ENCODE measurements at places on chromosomes 5 and 9. TPM values are rescaled to one million over a fixed set of nuclear protein-coding genes. Genes with fewer than 3 reads are reported as not detected.

HTR1A gene
- not detected for polyA plus RNA-seq

FSTL4 gene
- polyA plus RNA-seq, result 0.31 TPM

ARSI gene
- polyA plus RNA-seq, result not detected

NAIF1 gene
- 12.6 TPM for polyA plus RNA-seq

SHOC1 gene
- polyA plus RNA-seq, result not detected

CDX1 gene
- not detected for polyA plus RNA-seq

GRCh38 chr5:11128021-11128420, 367.0 kb upstream of the DAP start:
- H3K4me1 ChIP-seq, result no peaks in the 10 kb centered on the region
- H3K27me3 ChIP-seq, result no peaks in the 10 kb centered on the region
- no peak overlapping the region for H3K4me3 ChIP-seq
- H3K27ac ChIP-seq, result no peak overlapping the region
- no peak for DNase-seq

DNA sequence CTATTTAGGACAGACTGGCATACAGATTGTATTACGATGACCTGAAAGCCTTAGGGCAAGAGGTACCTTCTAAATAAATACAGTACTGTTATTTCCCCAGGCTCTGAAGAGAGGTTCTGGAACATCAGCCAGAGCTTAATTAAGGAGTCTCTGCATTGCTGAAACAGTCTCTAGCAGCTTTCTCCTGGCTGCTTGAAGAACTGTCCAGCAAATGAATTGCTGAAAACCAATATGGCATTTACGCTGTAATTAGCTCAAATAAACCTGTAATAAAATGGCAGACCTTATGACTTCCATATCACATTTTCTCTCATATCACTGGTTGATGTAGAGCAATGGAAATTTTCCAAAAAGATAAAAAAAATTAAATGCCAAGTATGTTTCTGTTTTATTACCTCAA, 636.3 kb downstream of the GABRG2 start:
- H3K4me1 ChIP-seq, result no peaks in the 10 kb centered on the region
- no peak for DNase-seq
- no peak overlapping the region for H3K4me3 ChIP-seq
- H3K27ac ChIP-seq, result no peak overlapping the region
- no peaks in the 10 kb centered on the region for H3K27me3 ChIP-seq

DNA sequence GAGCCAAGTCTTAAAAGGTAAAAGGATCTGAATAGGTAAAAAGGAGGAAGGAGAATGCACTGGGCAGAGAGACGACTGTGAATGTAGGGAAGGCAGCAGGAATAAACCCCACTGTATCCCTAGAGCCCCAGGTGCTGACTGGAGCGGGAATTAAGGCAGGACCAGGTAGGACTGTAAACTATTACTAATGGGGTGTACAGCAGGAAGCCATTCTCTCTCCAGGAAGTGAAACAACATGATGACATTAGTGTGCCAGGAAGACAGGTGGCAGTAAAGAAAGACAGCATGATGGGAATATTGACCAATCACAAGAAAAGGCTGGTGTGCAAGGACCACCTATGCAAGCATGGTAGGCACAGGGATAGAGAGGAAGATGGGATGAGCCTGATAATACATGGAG, 433.0 kb downstream of the DNAH5 start:
- DNase-seq, result no peak
- no peaks in the 10 kb centered on the region for H3K4me1 ChIP-seq
- no peaks in the 10 kb centered on the region for H3K36me3 ChIP-seq
- H3K27me3 ChIP-seq, result no peaks in the 10 kb centered on the region
- H3K27ac ChIP-seq, result no peak overlapping the region

DNA sequence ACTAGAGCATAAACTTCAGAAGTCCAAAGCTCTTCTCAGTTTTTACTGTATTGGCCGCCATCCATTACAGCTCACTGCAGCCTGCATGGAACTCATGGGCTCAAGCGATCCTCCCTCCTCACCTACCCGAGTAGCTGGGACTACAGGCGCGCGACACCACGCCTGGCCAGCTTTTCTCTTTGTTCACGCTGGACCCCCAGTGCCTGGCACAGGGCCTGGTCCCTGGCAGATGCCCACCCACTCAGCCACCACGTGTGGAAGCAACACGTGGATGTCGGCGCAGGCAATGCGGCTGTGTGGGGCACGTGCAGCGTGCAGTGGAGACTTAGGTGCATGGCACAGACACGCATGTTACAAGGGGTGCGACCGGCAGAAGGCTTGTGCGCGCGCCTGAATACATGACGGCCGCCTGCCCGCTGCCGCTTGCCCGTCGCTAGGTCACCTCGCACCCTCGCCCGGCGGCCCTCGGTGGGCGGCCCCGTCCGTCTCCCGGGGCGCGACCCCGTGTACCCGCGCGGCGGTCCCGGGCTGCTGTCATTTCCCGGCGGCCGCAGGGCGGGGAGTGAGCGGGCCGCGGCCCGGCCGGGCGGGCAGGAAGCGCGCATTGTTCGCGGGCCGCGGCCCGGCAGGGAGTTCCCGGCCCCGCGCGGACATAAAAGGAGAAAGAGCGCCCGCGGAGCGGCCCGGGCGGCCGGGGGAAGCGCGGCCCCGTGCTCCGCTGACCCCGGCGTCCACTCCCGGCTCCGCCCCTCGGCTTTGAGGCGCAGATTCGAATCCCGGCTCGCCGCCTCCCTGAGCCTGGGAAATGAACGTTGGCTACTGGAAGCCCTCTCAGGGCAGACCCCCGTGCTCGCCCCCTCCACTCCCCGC, 24.1 kb upstream of the PTGS1 start:
- H3K36me3 ChIP-seq, result no peaks in the 10 kb centered on the region
- peaks cover 33% of the 10 kb centered on the region for H3K27me3 ChIP-seq
- peak overlapping the region; percentile 55 for H3K4me3 ChIP-seq
- peak; percentile 49 for DNase-seq

- no peaks in the 10 kb centered on the region for H3K36me3 ChIP-seq
- H3K4me1 ChIP-seq, result no peaks in the 10 kb centered on the region
- H3K27me3 ChIP-seq, result no peaks in the 10 kb centered on the region
These were observed 129.6 kb upstream of the CNTLN start for GRCh38 chr9:17005056-17005823.

DNA sequence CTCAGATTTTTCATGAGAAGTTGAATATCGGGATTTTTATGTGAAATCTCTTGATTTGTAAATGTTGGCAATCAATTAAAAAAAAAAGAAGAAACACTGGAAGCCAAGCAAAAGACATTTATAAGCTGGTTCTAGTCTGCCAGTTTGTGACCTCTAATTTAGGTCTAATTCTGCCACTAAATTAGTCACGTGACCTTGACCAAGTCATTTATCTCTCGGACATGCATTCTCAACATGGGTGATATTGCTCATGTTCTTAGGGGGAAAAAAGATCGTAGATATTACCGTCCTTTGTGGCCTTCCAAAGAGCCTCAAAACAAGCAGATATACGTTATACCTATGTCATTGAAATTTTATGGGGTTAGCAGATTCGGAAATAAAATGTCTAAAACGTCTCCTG, 52.9 kb upstream of the PTPDC1 start:
- H3K27me3 ChIP-seq, result no peaks in the 10 kb centered on the region
- peak overlapping the region; percentile 76 for H3K4me3 ChIP-seq
- no peaks in the 10 kb centered on the region for H3K36me3 ChIP-seq
- H3K4me1 ChIP-seq, result peaks cover 12% of the 10 kb centered on the region
- peak; percentile 5 for DNase-seq

DNA sequence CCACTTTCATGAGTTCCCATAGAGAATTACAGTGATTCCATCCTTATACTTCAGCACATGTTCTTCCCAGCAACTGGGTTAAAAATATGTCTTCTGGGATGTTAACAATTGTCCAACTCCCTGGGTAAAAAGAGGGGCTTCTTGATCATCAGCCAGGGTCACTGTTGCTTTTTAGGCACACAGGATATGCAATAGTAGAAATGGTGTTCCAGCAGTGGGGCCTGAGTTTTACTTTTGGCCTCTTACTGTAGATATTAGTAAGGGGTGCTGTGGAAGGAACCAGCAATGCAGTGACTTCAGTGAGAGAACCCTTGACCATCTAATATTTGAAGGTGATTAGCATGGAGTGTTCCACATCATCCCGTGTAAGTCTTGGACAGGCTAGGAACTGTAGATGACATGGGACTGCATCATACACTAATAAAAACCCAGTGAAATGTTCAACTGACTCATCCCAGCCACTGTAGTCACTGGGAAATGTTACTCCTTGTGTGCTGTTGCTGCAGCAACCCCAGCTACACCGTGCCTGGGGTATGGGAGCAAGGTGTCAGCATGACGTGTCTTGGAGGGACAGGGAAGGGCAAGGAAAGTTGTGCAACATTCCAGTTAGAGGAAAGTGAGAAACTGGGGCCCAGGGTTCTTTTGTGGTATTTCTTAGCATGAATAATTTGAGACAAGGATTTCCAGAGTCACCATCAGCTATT, 610.9 kb downstream of the RAB3C start:
- H3K36me3 ChIP-seq, result no peaks in the 10 kb centered on the region
- no peak overlapping the region for H3K4me3 ChIP-seq
- peaks cover under 1% of the 10 kb centered on the region for H3K4me1 ChIP-seq
- DNase-seq, result no peak

GRCh38 chr9:87238545-87238944, 259.1 kb upstream of the DAPK1 start:
- DNase-seq, result no peak
- no peak overlapping the region for H3K4me3 ChIP-seq
- H3K36me3 ChIP-seq, result no peaks in the 10 kb centered on the region

GRCh38 chr5:15515229-15515628, 15.2 kb downstream of the FBXL7 start:
- H3K27me3 ChIP-seq, result no peaks in the 10 kb centered on the region
- no peaks in the 10 kb centered on the region for H3K36me3 ChIP-seq
- no peak overlapping the region for H3K4me3 ChIP-seq
- H3K27ac ChIP-seq, result no peak overlapping the region
- no peaks in the 10 kb centered on the region for H3K4me1 ChIP-seq

DNA sequence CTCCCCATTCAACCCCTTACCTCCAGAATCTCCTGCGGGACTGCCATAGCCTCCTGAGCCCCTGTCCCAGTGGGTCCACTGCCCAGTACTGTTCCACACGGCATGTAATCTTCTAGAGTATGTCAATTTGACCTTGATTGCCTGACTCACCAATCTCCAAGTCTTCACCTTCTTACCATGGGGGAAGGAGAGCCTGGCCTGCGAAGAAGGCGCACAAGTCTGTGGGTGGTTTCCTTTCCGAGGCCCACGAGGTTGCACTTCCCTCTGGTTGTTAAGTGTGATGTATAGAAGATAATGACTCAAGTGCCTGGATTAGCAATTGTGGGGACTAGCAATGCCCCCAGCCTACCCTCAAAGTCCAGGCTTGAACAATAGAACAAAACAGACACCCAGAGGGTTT, 8.1 kb upstream of the TENT4A start:
- H3K27me3 ChIP-seq, result peaks cover 15% of the 10 kb centered on the region
- no peak overlapping the region for H3K27ac ChIP-seq
- no peak for DNase-seq
- no peaks in the 10 kb centered on the region for H3K4me1 ChIP-seq
- H3K4me3 ChIP-seq, result no peak overlapping the region

- no peaks in the 10 kb centered on the region for H3K36me3 ChIP-seq
- H3K27ac ChIP-seq, result no peak overlapping the region
- H3K27me3 ChIP-seq, result no peaks in the 10 kb centered on the region
- no peak for DNase-seq
- no peak overlapping the region for H3K4me3 ChIP-seq
These were observed 1709.2 kb downstream of the EFNA5 start for GRCh38 chr5:105961572-105961971.

GRCh38 chr5:54524082-54524481, 6.5 kb downstream of the SNX18 start:
- no peak for DNase-seq
- no peaks in the 10 kb centered on the region for H3K36me3 ChIP-seq
- H3K4me3 ChIP-seq, result no peak overlapping the region
- H3K27me3 ChIP-seq, result no peaks in the 10 kb centered on the region
- peaks cover 60% of the 10 kb centered on the region for H3K4me1 ChIP-seq

- H3K36me3 ChIP-seq, result no peaks in the 10 kb centered on the region
- H3K4me3 ChIP-seq, result no peak overlapping the region
- H3K27ac ChIP-seq, result no peak overlapping the region
- no peak for DNase-seq
These were observed 18.1 kb upstream of the SSBP2 start for GRCh38 chr5:81768935-81769452.

DNA sequence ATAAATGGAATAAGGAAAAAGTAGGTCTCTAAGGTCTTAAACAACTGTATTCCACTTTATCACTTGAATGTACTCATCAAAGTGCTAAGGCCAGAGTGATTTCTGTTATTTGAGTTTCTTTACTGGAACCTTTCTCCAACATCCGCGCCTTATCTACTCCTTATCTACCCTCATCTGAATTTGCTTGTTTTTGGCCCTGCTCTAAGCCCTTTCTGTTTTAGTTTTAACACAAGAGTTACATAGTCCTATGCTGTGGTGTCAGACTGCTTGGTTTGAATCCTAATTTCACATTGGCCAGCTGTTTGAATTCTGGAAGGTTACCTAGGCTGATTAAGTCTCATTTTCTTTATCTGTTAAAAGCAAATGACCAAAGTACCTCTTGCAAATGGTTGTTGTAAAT, 128.3 kb downstream of the PCSK5 start:
- H3K4me3 ChIP-seq, result no peak overlapping the region
- DNase-seq, result no peak
- no peaks in the 10 kb centered on the region for H3K27me3 ChIP-seq
- H3K36me3 ChIP-seq, result no peaks in the 10 kb centered on the region
- no peaks in the 10 kb centered on the region for H3K4me1 ChIP-seq

GRCh38 chr5:68408345-68408871, 192.9 kb downstream of the PIK3R1 start:
- peaks cover 14% of the 10 kb centered on the region for H3K4me1 ChIP-seq
- no peaks in the 10 kb centered on the region for H3K27me3 ChIP-seq
- H3K4me3 ChIP-seq, result no peak overlapping the region
- DNase-seq, result peak; percentile 14
- H3K27ac ChIP-seq, result no peak overlapping the region

DNA sequence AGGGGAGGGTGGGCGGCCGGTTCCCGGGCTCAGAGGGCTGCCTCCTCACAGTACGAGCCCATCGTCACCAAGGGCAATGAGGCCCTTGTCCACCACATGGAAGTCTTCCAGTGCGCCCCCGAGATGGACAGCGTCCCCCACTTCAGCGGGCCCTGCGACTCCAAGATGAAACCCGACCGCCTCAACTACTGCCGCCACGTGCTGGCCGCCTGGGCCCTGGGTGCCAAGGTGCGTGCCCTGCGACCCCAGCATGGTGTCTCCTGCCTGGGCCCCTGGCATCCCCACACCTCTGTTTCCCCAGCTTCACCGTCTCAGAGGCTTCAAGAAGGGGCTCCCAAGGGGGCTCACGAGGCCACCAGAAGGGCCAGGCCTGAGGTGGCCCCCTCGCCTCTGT, 7.2 kb downstream of the DBH start:
- no peak overlapping the region for H3K4me3 ChIP-seq
- no peak for DNase-seq
- no peaks in the 10 kb centered on the region for H3K27me3 ChIP-seq
- H3K4me1 ChIP-seq, result no peaks in the 10 kb centered on the region
- no peaks in the 10 kb centered on the region for H3K36me3 ChIP-seq
- no peak overlapping the region for H3K27ac ChIP-seq

GRCh38 chr5:102049517-102049916, 246.6 kb downstream of the SLCO4C1 start:
- no peaks in the 10 kb centered on the region for H3K27me3 ChIP-seq
- no peak for DNase-seq
- H3K4me1 ChIP-seq, result no peaks in the 10 kb centered on the region
- no peaks in the 10 kb centered on the region for H3K36me3 ChIP-seq
- H3K4me3 ChIP-seq, result no peak overlapping the region
- no peak overlapping the region for H3K27ac ChIP-seq
